ENCODE measurements at places on chromosomes 16 and 17.

GRCh38 chr16:48498769-48499631, 111.0 kb downstream of the N4BP1 start:
- H3K4me1 ChIP-seq = peaks cover 2% of the 10 kb centered on the region

GRCh38 chr16:21950782-21951521, 2.2 kb upstream of the UQCRC2 start:
- H3K4me3 ChIP-seq = no peak overlapping the region
- DNase-seq = peak; percentile 47
- H3K36me3 ChIP-seq = peaks cover under 1% of the 10 kb centered on the region
- H3K4me1 ChIP-seq = peaks cover 17% of the 10 kb centered on the region

GRCh38 chr16:30977502-30977901, 7.5 kb upstream of the HSD3B7 start:
- no peaks in the 10 kb centered on the region for H3K27me3 ChIP-seq
- H3K4me3 ChIP-seq = no peak overlapping the region
- no peak overlapping the region for H3K27ac ChIP-seq
- H3K36me3 ChIP-seq = peaks cover 73% of the 10 kb centered on the region
- no peak for DNase-seq

GRCh38 chr16:68264128-68265077, at the start of gene SLC7A6:
SLC7A6 (plus strand) TSS chr16:68264526; CDS start chr16:68274727, 10,201 bp downstream.
- H3K27ac ChIP-seq = peak within 1 kb of the TSS; percentile 85
- H3K4me1 ChIP-seq = peaks cover 31% of the 10 kb centered on the region
- DNase-seq = peak; percentile 73
- peaks cover 13% of the 10 kb centered on the region for H3K36me3 ChIP-seq
- no peaks in the 10 kb centered on the region for H3K27me3 ChIP-seq
- peak within 1 kb of the TSS; percentile 75 for H3K4me3 ChIP-seq

GRCh38 chr17:76845541-76846017, 22.6 kb upstream of the MGAT5B start:
- peaks cover 37% of the 10 kb centered on the region for H3K27me3 ChIP-seq
- no peak for DNase-seq
- no peaks in the 10 kb centered on the region for H3K36me3 ChIP-seq
- no peak overlapping the region for H3K27ac ChIP-seq
- no peak overlapping the region for H3K4me3 ChIP-seq
- H3K4me1 ChIP-seq = no peaks in the 10 kb centered on the region

GRCh38 chr16:22293137-22294106, 3.8 kb upstream of the POLR3E start:
- peaks cover 3% of the 10 kb centered on the region for H3K4me1 ChIP-seq
- no peaks in the 10 kb centered on the region for H3K36me3 ChIP-seq
- H3K4me3 ChIP-seq = no peak overlapping the region
- no peak for DNase-seq
- no peak overlapping the region for H3K27ac ChIP-seq
- no peaks in the 10 kb centered on the region for H3K27me3 ChIP-seq

GRCh38 chr16:17377360-17378324, 93.1 kb downstream of the XYLT1 start:
- DNase-seq = peak; percentile 32
- peaks cover 6% of the 10 kb centered on the region for H3K4me1 ChIP-seq
- peak overlapping the region; percentile 42 for H3K27ac ChIP-seq
- no peaks in the 10 kb centered on the region for H3K36me3 ChIP-seq
- no peaks in the 10 kb centered on the region for H3K27me3 ChIP-seq

DNA sequence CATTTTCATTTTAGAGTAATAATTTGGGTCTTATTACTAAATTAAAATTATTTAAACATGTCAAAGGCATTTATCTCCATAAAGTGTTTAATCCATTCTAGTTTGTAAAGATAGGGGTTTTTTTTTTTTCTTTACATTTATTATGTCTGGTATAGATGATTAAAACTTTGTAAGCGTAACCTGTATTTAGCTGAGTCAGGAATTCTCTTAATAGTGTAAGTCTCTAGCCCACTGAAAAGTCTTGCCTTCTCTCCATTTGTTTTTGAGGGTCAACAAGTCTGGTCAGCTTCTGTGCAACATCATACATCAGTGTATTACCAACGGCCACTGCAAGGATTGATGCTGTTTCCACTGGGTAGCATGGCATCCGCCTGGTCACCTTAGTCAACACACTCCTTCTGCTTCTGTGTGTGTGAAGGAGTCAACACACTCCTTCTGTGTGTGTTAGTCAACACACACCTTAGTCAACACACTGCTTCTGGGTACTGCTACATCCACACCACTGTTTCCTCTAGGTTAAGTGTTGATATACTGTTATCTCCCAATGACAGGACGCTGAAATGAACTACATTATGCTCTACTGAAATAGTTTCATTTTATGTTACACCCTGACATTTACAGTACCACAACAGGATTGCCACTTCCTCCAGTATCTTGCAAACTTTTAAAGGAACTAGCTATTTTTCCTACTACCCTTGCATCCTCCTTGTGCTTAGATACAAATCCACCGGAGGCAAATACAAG, 37.3 kb upstream of the VWA3A start:
- no peak overlapping the region for H3K4me3 ChIP-seq
- no peaks in the 10 kb centered on the region for H3K27me3 ChIP-seq

- H3K36me3 ChIP-seq = no peaks in the 10 kb centered on the region
- no peak overlapping the region for H3K4me3 ChIP-seq
- H3K4me1 ChIP-seq = peaks cover 15% of the 10 kb centered on the region
- DNase-seq = peak; percentile 58
- no peak overlapping the region for H3K27ac ChIP-seq
- no peaks in the 10 kb centered on the region for H3K27me3 ChIP-seq
These were observed 337.8 kb upstream of the ZFHX3 start for GRCh38 chr16:73385696-73386095.

DNA sequence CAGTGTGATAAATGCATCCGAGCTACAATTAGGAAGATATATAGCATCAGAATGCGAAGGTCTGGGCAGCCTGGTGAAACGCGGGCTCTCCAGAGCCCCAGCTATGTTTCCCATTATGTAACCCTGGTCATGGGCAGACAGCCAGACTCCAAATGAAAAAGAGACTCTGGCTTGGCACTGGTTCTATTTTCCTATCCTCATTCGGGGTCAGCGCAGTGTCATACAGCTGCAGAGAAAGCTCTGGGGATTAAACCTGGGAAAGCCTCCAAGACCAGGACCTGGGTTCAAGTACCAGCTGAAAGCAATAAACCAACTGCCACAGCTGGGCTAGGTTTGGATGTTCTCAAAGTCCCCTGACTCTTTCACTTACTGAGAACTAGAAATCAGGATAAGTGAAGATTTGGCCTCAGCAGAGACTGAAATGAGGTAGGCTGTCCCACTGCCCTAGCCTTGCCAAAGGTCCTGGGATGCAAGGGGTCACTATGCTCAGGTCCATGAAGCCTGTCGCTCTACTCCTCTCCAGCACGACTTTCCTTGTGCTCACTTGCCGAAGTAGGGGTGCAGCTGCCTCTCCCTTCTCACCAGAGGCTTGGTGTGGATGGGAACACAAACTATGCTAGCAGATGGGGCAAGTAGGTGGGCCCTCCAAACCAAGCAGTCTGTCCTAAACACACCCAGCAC, 123.8 kb downstream of the SMG6 start:
- no peak overlapping the region for H3K4me3 ChIP-seq
- H3K27ac ChIP-seq = peak overlapping the region; percentile 83
- DNase-seq = peak; percentile 69

DNA sequence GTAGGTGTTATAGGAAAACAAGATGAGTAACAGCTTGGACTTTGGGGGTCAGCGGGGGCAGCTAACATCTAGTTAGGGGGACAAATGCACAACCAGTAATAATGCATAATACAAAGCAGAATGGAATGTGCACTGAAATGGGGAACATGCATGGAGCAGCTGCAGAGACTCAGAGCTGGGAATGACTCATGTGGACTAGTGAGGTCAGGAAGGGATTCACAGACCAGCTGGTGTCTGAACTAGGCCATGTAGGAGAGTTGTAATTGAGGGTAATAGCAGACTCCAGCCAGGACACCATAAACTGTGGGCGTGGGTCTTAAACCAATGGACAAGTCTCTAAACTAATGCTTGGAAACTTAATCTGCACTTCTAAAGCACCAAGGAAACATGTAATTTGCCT, 176.8 kb upstream of the ASIC2 start:
- no peak overlapping the region for H3K4me3 ChIP-seq
- peak; percentile 84 for DNase-seq
- no peaks in the 10 kb centered on the region for H3K27me3 ChIP-seq
- H3K36me3 ChIP-seq = no peaks in the 10 kb centered on the region

DNA sequence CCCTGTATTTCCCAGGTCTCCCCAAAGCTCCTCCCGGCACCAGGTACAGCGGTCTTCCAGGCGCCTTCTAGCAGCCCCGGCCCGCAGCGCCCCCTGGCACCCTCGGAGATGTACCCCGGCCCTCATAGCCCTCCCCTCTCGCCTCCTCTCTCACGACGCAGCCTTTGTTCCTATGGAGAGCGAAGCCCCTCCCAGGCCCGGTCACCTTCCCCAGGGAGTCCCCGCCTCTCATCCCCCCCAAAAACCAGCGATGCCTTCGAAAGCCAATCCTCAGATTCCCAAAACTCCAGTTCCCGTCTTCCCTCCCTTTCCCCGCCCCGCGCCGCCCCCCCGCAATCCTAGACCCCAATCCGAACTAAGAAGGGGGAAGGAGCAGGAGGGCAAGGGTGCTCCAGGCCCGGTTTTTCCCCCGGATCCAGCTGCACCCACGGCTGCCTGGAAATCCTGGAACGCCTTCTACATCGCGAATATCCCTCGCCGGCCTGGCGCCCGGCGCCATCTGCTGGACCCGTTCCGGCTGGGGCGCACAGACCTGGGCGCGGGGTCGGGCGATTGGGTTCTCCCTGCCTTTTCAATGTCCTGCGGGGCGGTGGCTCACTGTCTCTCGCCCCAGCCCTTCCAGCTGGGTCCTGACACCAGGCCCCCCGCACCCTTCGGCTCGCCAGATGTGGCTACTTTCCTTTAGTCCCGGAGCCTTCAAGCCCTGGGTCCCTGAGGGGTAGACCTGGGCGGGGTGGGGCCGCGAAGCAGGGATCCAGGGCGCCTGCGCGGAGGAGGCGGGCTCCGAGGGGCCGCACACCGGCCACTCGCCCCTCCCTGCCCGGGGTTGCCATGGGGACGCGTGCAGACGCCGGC, at the start of gene DNAH2:
TSS of gene DNAH2 (plus strand) at position 844 of the 855 bp plus-strand sequence. CDS start 1,991 bp downstream, outside the sequence.
- peaks cover 58% of the 10 kb centered on the region for H3K27me3 ChIP-seq
- peak within 1 kb of the TSS; percentile 63 for H3K4me3 ChIP-seq
- H3K27ac ChIP-seq = peak within 1 kb of the TSS; percentile 22
- H3K36me3 ChIP-seq = no peaks in the 10 kb centered on the region
- peak; percentile 86 for DNase-seq

GRCh38 chr16:56909527-56909979, 22.4 kb upstream of the HERPUD1 start:
- DNase-seq = no peak
- H3K4me3 ChIP-seq = no peak overlapping the region
- peaks cover 7% of the 10 kb centered on the region for H3K4me1 ChIP-seq
- H3K27me3 ChIP-seq = no peaks in the 10 kb centered on the region
- no peaks in the 10 kb centered on the region for H3K36me3 ChIP-seq

- no peaks in the 10 kb centered on the region for H3K27me3 ChIP-seq
These were observed 19.0 kb downstream of the IGF2BP1 start for GRCh38 chr17:49015924-49016774.

DNA sequence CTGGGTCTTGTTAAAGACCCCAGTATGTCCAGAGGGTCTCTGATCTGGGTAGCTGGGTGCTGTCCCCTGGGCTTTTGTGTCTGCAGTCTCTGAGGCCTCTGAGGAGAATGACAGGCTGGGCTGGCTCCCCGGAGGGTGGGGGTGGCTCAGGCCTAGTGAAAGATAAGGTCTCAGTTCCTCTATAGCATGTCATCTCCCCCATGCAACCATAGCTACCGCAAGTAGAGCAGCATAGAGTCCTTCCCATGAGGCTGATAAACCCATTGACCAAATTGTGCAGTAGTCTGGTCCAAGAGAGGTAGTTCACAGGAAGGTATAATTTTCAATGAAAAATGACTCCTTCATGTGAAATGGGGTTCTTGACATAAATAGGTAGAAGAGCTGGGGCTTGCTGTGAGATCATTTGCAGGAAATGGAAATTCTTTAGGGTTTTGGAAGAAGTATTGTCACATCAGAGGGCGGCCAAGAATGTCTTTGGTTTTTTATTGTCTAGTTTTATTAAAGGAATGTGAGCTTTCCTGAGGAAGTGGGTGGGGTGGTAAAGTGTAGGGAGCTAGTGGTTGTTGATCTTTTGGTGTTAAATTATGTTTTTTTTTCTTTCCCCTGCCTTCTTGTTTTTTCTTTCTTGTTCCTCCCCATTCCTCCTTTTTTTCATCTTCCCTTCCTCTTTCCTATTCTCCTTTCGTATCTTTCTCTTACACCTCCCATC, 21.0 kb downstream of the SLC7A6OS start:
- no peak for DNase-seq
- no peak overlapping the region for H3K4me3 ChIP-seq
- no peaks in the 10 kb centered on the region for H3K4me1 ChIP-seq
- no peaks in the 10 kb centered on the region for H3K27me3 ChIP-seq
- H3K27ac ChIP-seq = no peak overlapping the region

GRCh38 chr17:72930031-72930430, 162.5 kb downstream of the SLC39A11 start:
- no peak for DNase-seq
- no peaks in the 10 kb centered on the region for H3K27me3 ChIP-seq
- no peaks in the 10 kb centered on the region for H3K36me3 ChIP-seq
- no peak overlapping the region for H3K4me3 ChIP-seq
- H3K4me1 ChIP-seq = peaks cover 18% of the 10 kb centered on the region
- no peak overlapping the region for H3K27ac ChIP-seq

- peaks cover 45% of the 10 kb centered on the region for H3K27me3 ChIP-seq
- no peak for DNase-seq
- H3K4me3 ChIP-seq = no peak overlapping the region
- no peak overlapping the region for H3K27ac ChIP-seq
These were observed 40.6 kb downstream of the SNX11 start for GRCh38 chr17:48148029-48148770.

- H3K36me3 ChIP-seq = no peaks in the 10 kb centered on the region
- DNase-seq = no peak
- no peaks in the 10 kb centered on the region for H3K27me3 ChIP-seq
- no peaks in the 10 kb centered on the region for H3K4me1 ChIP-seq
- no peak overlapping the region for H3K27ac ChIP-seq
These were observed 221.8 kb downstream of the MAP2K4 start for GRCh38 chr17:12242345-12242954.

DNA sequence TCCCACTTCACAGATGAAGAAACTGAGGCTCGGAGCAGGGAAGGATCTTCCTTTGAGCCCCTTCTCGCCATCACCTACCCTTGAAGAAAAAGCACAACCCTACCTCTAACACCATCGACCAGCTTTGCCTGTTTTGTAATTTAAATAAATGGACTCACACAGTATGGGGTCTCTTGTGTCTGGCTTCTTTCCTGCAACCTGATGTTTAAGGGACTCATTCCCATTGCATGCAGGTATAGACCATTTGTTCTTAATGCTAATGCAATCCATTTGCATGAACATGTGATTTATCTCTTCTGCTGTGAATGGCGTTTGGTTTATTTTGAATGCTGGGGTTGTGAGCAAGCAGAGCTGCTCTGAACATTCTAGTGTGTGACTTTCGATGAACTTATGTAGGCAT, 150.8 kb upstream of the FOXF1 start:
- H3K4me3 ChIP-seq = no peak overlapping the region
- no peaks in the 10 kb centered on the region for H3K36me3 ChIP-seq
- no peak overlapping the region for H3K27ac ChIP-seq
- DNase-seq = no peak

Data from large intestine (tissue), 12 donors.